Activated gamma-delta T cell treated with anti-CD3 and anti-CD28 coated beads, Interleukin-2, amount 50 U/mL, for 16 hours (primary cell): ENCODE measurements at places on chromosomes 4 and X.

- DNase-seq, result no peak
Measured at GRCh38 chr4:815464-816146, 10.3 kb downstream of the CPLX1 start.

DNA sequence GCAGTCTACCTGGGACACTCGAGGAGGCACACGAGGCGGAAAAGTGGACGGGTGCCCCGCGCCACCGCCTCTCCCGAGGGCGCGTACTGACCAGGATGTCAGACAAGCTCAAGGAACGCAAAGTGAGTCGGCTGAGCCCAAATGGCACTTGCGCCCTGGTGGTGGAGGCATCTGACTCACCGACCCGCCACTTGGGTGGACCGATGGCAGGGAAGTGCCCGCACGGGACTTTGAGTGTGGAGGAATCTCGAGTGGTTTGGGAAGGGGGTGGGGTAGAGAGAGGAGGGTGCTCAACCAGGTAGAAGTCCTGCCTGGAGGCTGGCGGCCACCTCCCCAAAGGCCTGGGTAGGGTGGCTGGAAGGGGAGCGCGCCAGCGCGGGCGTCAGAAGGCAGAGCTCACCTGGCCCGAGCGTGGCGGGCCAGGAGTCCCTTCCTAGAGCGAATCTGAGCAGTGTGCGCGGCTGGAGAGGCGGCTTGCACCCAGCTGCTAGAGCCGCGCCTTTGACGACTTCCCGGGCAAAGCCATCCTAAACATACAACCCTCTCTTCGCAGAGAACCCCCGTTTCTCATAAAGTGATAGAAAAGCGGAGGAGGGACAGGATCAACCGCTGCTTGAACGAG, 655 bp downstream of the HELT start:
- no peak for DNase-seq

DNA sequence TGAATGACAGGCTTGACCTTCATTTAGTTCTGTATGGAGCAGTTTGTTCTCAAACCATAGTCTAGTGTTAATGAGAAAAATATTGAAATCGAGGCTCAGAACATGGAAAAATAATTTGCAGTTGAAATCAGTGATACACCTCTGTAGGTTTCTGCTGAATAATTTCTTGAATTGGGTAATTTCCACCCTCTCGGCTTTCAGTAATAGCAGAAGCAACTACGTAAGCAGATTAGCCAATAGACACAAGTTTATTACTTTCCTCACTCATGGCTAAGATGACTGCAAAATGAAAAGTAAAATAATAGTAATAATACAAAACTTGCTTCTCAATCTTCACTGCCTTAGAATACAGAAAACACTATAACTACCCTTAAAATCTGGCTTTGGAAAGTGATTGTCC, 46.0 kb downstream of the USP38 start:
- no peak for DNase-seq

- peak; percentile 5 for DNase-seq
Measured at GRCh38 chrX:65750674-65751469, 83.4 kb downstream of the MSN start.

GRCh38 chr4:33395731-33396485, 2675.7 kb downstream of the PCDH7 start:
- no peak for DNase-seq

DNA sequence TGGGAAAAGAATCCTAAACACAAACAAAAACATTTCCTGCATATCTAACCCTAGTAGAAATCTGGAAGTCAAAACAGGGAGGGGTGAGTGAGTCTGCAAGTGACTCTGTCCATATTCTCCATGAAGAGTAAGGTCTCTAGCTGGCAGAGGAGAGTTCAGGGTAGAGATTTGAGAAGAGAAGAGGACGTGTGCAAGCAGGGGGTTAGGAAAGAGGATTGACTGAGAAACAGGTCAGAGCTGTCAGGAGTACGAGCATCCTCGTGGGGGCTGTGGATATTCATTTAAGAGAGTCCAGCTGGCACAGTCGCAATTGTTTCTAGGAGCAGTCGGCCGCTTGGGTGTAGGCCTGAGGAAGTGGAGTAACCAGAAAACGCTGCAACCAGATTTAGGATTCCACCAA, 27.9 kb downstream of the PROM1 start:
- DNase-seq, result no peak

DNA sequence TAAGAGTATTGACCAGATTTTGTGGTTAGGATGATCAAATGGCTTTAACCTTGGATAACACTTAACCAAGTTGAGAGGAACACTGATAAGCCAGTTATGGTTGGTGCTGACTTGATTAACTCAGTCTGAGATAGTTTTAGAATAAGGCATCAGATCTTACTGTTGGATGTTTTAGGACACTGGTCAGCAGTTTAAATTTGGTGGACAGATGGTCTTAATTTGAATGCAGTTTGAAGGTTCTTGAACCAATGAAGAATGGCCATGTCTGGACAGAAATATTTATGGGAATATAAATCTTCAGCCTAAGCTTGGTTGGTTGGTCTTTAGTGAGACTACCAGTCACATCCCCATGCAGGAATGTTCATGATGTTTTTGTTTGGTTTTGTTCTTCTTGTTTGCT, 2.6 kb upstream of the GIMD1 start:
- no peak for DNase-seq

DNA sequence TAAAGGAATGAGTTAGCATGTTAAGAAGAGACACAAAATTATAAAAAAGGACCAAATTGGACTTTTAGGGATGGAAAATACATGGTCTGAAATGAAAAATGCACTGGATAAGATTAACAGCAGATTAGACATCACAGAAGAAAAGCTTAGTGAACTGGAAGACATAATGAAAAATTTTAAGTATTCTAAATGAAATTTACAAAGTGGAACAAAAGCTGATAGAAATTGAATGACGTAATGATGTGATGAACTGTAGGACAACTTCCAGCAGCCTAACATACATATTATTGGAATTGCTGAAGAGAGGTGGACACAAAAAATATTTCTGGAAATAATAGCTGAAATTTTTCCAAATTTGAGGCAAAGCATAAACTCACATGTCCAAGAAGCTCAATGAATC, 39.6 kb upstream of the GPR173 start:
- DNase-seq, result no peak

DNA sequence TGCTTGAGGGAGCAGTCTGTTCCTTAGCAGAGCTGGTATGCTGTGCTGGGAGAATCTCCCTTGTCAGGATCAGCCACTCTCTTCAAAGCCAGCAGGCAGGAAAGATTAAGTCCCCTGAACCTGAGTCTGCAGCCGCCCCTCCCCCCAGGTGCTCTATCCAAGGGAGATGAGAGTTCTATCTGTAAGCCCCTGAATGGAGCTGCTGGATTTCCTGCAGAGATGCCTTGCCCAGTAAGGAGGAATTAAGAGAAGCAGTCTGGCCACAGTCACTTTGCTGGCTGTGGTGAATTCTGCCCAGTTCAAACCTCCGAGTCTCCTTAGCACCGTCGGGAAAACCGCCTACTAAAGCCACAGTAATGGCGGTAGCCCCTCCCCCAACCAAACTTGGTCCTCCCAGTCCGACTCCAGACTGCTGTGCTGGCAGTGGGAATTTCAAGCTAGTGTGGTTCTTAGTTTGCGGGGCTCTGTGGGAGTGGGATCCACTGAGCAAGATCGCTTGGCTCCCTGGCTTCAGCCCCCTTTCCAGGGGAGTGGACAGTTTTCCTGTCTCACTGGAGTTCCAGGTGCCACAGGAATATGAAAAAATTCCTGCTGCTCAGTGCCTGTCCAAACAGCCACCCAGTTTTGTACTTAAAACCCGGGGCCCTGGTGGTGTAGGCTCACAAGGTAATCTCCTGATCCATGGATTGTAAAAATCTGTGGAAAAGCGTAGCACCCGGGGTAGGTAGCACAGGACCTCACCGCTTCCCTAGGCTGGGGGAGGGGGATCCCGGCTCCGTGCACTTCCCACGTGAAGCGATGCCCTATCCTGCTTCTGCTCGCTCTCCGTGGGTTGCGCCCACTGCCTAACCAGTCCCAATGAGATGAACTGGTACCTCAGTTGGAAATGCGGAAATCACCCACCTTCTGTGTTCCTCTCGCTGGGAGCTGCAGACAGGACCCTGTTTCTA, 38.0 kb downstream of the RAB28 start:
- no peak for DNase-seq

- no peak for DNase-seq
Measured at GRCh38 chrX:6660567-6661264, 125.8 kb upstream of the VCX3A start.

DNA sequence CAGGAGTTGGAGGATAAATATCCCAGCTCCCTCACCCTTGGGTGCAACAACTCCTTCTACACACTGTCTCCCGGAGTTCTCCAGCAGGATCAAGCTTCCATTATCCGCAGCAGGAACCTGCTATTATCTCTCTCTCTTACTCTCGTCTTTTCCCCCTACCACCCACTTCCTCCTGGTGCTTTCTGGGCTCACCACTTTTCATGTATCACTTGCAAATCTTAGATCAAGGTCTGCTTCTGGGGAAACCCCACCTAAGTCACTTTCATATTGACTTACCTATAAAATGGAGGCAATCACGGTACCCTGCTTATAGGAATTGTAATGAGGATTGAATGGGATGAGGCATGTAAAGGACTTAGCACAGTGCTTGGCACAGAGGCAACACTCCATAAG, 589.5 kb downstream of the BCOR start:
- DNase-seq, result no peak

DNA sequence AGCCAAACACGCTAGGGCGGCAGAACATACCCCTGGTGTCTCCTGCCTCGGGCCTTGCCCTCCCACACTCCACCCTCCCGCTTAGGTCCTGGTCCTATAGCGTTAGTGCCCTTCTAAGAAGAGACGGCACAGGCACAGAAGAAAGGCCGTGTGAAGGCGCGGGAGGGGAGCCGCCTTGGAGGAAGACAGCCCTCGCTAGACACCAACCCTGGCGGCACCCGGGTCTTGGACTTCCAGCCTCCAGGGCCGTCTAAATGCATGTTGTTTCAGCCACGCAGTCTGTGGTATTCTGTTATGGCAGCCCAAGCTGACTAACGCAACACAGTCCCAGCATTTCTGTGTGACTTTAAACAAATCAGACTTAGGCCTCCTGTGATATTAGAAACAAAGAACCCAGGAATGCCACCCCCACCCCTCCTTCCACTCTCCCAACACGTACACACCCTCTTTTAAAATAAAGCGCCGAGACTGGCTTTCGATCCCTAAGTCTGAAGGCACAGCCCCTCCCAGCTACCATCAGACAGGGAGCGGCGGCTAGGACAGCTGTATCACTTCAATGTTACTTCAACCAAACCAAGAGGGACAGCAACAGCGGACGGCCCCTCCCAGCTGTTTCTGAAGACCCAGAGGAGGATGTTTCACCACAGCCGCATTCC, 128.0 kb downstream of the AFAP1 start:
- no peak for DNase-seq

DNA sequence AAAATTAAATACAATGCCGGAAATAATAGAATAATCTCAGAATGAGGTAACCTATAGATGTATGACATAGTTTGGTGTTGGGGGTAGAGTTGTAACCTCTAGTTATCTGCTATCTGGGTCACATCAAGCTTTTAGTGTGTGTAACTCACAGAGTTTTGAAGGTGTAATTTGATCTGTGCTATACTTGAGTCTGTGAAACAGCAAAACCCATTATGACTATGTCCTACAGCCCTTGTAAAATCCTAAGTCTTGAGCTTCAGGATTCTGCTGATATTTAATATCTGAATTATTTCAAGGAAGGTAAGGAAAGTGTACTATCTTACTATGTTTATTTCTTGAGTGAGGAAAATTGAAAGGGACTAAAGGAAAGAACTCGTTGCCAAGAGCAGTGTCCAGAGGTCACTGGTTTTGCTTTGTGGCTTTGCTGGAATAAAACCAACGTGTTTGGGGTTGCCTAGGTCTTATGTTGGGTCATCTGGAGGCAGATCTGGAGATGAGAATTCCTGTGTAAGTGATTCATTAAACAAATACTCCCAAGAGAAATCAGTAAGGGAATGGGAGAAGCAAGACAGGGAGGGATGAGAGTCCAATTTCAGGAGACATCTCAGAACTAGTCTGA, 107.8 kb upstream of the CBLL2 start:
- no peak for DNase-seq

DNA sequence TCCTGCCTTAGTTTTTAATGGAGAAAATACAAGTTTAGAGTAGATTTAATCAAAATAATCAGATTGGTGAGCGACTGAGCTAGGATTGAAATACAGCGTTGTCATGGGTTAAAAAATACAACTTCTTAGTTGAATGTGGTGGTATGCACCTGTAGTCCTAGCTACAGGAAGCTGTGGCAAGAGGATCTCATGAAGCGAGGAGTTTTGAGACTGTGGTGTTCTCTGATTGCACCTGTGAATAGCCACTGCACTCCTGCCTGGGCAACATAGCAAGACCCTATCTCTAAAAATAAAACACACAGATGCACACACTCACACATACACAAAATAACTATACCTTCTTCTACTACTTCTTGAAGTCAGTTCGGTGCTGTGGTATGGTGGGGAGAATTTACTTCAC, 19.8 kb upstream of the GBA3 start:
- no peak for DNase-seq

GRCh38 chrX:28639451-28639850, 52.2 kb downstream of the IL1RAPL1 start:
- no peak for DNase-seq

- DNase-seq, result no peak
Measured at GRCh38 chrX:106718709-106719108, 7.8 kb upstream of the RNF128 start.

GRCh38 chr4:56132835-56133234, 184.1 kb downstream of the CEP135 start:
- DNase-seq, result no peak

GRCh38 chr4:41267997-41268396, 11.3 kb downstream of the UCHL1 start:
- no peak for DNase-seq

DNA sequence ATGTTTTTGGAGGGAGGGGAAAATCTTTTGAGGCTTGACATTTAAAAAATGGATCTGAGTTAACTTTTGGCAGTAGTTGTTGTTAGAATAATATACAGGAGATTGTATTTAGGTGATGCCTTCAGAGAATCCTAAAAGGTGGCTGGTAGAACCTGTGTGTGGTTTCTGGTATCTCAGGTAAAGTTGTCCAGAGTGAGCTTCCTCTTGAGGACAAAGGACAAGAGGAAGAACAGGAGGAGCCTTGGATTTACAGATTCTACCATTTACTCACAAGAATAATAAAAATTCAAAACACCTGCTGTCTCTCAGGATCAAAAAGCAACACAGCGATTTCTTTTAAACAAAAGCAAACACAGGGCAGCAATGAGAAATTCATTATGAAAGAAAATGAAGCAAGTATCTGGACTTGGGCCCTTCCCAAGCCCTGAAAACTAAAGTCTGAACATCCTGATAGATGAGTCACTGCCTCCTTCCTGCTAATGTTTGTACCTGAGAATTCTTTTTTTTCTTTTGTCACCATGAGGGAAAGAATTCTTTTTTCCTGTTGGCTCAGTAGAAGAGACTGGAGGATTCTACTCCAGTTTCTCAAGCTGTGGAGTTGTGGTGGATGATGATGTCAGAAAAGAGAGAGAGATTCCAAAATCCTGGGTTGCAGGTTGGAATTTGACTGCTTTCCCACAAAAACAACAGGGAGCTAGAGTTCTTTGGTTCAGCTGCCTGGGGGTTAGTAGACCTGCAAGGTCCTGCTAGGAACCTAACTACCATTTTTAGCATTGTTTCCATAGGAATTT, 31.5 kb upstream of the RAPGEF2 start:
- DNase-seq, result no peak

- DNase-seq, result no peak
Measured at GRCh38 chr4:168536448-168536847, 39.6 kb downstream of the PALLD start.
